ENCODE measurements at places on chromosomes 6 and 20. TPM values are rescaled to one million over a fixed set of nuclear protein-coding genes. Genes with fewer than 3 reads are reported as not detected.

CCDC170 gene
- total RNA-seq, result not detected

SMLR1 gene
- total RNA-seq, result not detected

VWA7 gene
- 0.94 TPM for total RNA-seq

TMC2 gene
- total RNA-seq, result not detected

STMND1 gene
- total RNA-seq, result not detected
